ENCODE measurements at places on chromosomes 2 and 18. TPM values are rescaled to one million over a fixed set of nuclear protein-coding genes. Genes with fewer than 3 reads are reported as not detected.
A peak's percentile ranks its signal among the peaks of the same experiment; 100 is the strongest.

Gene COLEC12
- not detected for total RNA-seq

- no peaks in the 10 kb centered on the region for H3K36me3 ChIP-seq
- peak overlapping the region; percentile 75 for H3K27ac ChIP-seq
- peak overlapping the region; percentile 65 for H3K4me3 ChIP-seq
Measured at GRCh38 chr2:3535794-3536681, 16.7 kb upstream of the ADI1 start.

Gene PLCD4
- total RNA-seq, result 0.64 TPM

- no peak overlapping the region for H3K27ac ChIP-seq
- no peaks in the 10 kb centered on the region for H3K4me1 ChIP-seq
- H3K27me3 ChIP-seq, result no peaks in the 10 kb centered on the region
- DNase-seq, result no peak
Measured at GRCh38 chr18:39618265-39619003, 2052.8 kb upstream of the CELF4 start.

GRCh38 chr2:11665510-11666362, 4.3 kb downstream of the NTSR2 start:
- no peaks in the 10 kb centered on the region for H3K4me1 ChIP-seq
- no peaks in the 10 kb centered on the region for H3K27me3 ChIP-seq
- H3K27ac ChIP-seq, result no peak overlapping the region
- no peak overlapping the region for H3K4me3 ChIP-seq
- H3K36me3 ChIP-seq, result no peaks in the 10 kb centered on the region

- no peaks in the 10 kb centered on the region for H3K36me3 ChIP-seq
- no peak for DNase-seq
- no peaks in the 10 kb centered on the region for H3K4me1 ChIP-seq
- H3K4me3 ChIP-seq, result no peak overlapping the region
- H3K27me3 ChIP-seq, result no peaks in the 10 kb centered on the region
Measured at GRCh38 chr18:44791520-44791919, 110.8 kb downstream of the SETBP1 start.

Gene MATN3
- not detected for total RNA-seq

DNA sequence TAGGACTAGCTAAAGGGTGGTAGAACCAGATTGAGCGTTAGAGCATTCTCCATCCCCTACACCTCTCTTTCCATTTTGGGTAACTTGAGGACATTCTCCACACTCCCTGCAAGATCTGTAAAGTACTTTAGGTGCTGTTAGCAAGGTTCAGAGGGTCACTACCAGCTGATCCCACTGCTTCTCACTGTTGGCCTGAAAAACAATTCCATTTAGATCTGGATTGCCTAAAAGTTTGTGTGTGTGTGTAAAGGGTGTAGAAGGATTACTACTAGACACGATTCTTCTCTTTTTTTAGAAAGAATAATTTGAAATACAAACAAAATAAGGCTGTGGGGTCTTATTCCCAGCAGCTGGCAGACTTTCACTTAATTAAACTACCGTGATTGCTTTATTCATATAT, 95.1 kb upstream of the TMEM178A start:
- no peaks in the 10 kb centered on the region for H3K27me3 ChIP-seq
- H3K36me3 ChIP-seq, result no peaks in the 10 kb centered on the region
- peaks cover 25% of the 10 kb centered on the region for H3K4me1 ChIP-seq

- no peak for DNase-seq
- no peak overlapping the region for H3K4me3 ChIP-seq
- no peaks in the 10 kb centered on the region for H3K4me1 ChIP-seq
Measured at GRCh38 chr2:121219866-121220265, 65.1 kb downstream of the TFCP2L1 start.

DNA sequence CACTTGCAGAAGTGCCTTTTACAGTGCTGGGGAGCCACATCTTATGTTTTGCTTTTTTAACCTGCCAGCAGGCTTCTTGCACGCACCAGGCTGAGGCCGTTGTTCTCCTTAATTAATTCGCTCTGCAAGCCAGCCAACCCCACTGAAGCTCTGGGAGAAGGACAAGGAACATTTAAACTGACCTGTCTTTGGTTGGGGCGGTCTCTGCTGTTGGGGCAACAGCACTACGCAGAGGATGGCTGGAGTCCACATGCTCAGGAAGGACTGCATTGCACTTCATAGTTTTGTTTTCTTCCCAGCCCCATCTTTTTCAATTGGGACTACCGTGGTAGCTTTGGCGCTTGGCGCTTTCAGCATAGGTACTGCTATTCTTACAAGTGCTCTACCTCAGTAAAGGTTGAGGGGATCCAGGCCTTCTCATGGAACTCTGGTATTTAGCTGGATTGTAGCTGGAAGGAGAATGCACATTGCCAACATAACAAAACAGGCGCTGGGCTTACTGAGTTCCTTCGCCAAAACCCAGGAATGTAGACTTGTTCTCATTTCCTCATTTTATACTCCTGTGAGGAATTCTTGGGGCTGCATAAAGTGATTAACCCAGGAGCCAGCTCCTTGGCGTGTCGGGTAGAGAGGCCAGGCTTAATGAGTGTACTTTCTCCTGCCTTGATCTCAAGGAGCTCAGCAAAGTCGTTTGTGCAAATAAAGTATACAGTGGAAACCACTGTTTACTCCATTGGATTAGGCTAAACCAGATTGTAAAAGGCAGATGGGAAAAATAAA, 146.2 kb downstream of the PRKCE start:
- no peak overlapping the region for H3K4me3 ChIP-seq
- no peak overlapping the region for H3K27ac ChIP-seq
- DNase-seq, result no peak

- DNase-seq, result peak; percentile 55
- H3K36me3 ChIP-seq, result no peaks in the 10 kb centered on the region
- peaks cover 13% of the 10 kb centered on the region for H3K4me1 ChIP-seq
- no peak overlapping the region for H3K27ac ChIP-seq
- no peaks in the 10 kb centered on the region for H3K27me3 ChIP-seq
- no peak overlapping the region for H3K4me3 ChIP-seq
Measured at GRCh38 chr2:133641497-133641896, 73.2 kb upstream of the NCKAP5 start.

Gene C2orf80
- not detected for total RNA-seq

GRCh38 chr18:43587538-43588153, 310.4 kb upstream of the SYT4 start:
- no peaks in the 10 kb centered on the region for H3K36me3 ChIP-seq
- no peak overlapping the region for H3K27ac ChIP-seq
- DNase-seq, result no peak
- no peaks in the 10 kb centered on the region for H3K4me1 ChIP-seq

DNA sequence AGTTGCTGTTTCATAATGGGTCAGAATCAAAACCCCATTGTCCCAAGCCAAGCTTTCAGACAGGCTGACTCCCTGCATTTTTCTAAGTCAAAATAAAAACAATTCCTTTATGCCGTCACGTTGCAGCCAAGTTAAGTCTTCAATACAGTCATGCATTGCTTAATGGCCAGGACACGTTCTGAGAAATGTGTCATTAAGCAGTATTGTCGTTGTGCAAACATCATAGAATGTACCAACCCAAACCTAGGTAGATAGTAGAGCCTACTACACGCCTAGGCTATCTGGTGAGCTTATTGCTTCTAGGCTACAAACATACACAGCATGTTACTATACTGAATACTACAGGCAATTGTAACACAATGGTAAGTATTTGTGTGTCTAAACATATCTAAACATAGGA, 160.4 kb upstream of the FOSL2 start:
- H3K27me3 ChIP-seq, result no peaks in the 10 kb centered on the region
- no peak overlapping the region for H3K27ac ChIP-seq
- no peak overlapping the region for H3K4me3 ChIP-seq
- H3K4me1 ChIP-seq, result no peaks in the 10 kb centered on the region
- no peak for DNase-seq
- H3K36me3 ChIP-seq, result no peaks in the 10 kb centered on the region

DNA sequence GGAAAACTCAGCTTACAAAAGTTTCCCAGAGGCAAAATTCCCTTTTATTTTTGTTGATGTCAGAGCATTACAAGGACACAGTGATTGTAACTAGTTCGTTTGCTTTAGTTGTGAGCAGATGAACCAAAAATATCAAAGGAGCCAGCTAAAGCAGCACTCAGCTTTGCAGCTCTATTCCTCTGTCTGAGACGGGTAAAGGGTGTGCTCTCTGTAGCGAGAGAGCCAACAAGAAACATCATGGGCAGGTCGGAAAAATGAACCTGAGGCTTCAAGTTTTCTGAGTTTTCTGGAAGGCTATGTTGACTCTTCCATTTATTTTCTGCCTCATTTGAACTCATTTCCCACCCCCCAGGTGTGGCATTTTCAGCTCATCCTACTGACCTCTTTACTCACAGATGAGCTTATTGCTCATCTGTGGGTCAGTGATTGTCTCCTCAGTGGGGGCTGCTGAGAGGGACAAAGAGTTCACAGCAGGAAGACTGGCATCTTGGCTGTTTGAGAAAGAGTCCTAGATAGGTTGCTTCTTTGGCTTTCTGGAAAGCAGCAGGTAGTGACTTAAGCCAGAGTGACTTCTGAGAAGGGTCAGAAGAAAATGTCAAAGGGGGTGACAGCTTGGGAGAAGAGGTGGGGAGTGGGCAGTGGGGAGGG, 66.6 kb upstream of the EPC2 start:
- no peak overlapping the region for H3K4me3 ChIP-seq
- no peak for DNase-seq
- no peaks in the 10 kb centered on the region for H3K36me3 ChIP-seq
- peaks cover 39% of the 10 kb centered on the region for H3K27me3 ChIP-seq
- H3K27ac ChIP-seq, result no peak overlapping the region
- H3K4me1 ChIP-seq, result no peaks in the 10 kb centered on the region

Gene GCG
- not detected for total RNA-seq

All from HCT116 (cell line).